ENCODE measurements at places on chromosomes 2 and 18. TPM values are rescaled to one million over a fixed set of nuclear protein-coding genes. Genes with fewer than 3 reads are reported as not detected.
A peak's percentile ranks its signal among the peaks of the same experiment; 100 is the strongest.

DNA sequence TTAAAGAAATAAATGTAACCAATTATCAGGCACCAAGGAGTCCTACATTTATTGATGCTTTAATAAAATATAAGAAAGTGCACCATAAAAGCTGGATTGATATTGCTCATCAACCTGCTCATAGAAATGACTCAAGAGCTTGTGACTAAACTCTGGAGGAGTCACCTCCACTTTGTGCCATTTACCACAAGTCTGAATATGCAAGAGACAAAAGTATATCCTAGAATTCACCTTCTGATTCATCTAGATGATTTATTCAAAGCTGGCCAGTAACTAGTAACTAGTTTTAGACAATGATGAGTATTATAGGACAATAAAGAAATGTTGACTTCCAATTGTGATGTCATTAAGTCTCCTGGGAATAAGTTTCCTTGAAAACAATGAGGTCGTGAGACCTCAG lies 146.0 kb upstream of the SOX11 start:
- DNase-seq, result peak; percentile 65

DNA sequence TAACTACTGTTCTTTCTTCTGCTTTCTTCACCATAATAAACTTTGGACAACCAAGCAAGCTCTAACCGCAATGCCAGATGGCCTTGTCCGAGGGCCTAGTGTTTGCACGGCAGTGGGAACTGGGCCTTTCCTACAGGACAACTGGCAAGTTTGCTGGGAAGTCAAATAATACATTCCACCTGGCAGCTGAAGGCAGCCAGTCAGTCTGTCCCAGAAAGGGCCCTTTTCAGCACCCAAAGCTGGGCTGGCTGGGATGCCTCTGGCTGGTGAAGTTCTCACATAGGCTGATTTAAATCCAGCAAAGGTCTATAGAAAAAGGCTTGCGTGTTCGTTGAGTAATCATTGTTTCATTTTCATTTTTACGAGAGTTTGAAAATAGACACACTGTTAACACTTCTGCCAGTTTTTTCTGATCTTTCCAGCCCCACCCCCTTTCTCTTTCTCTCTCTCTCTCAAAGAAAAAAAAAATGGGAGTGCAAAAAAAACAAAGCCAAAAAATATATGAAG lies 110.0 kb upstream of the EPAS1 start:
- no peak for DNase-seq

GRCh38 chr2:11404376-11405073 lies 60.1 kb upstream of the ROCK2 start:
- no peak for DNase-seq

GRCh38 chr2:137493261-137493660 lies 471.0 kb upstream of the HNMT start:
- DNase-seq, result no peak

- DNase-seq, result no peak
Measured at GRCh38 chr2:68907232-68907919, 36.2 kb upstream of the BMP10 start.

DNA sequence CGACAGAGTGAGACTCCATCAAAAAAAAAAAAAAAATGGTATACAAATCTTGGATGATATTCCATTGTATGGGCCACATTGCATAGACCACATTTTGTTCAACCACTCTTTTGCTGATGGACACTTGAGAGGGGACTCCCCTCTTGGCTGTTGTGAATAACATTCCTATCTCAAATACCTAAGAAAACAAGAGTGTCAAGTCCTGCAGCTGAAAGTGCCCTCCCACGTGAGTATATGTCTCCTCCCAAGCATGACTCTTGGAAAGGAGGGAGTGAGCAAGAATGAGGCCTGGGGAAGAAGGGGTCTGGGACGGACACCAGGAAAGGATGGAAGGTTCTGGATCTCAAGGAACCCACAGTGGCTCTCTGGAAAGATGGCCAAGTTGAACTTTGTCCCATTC lies 36.0 kb upstream of the NPAS2 start:
- peak; percentile 16 for DNase-seq

GRCh38 chr2:69514819-69515218 lies 77.6 kb upstream of the NFU1 start:
- no peak for DNase-seq

DNA sequence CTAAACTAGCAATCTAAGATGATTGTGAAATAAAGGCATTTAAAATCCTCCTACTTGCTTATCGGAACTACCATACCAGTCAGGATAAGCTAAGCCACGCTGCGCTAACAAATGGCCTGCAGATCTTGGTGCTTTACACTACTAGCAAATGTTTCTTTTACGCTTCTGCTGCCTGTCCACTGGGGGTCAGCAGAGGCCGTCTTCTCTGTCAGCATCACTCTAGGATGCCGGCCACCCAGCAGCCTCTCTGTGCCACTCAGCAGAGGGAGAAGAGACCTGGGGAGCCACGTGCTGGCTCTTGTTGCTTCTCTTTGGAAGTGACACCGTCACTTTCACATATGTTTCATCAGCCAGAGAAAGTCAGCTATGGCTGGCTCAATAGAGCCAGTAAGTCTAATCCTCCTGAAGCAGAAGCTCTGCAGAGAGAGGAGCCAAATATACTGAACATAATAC lies 36.6 kb downstream of the COPS8 start:
- peak; percentile 44 for DNase-seq

DNA sequence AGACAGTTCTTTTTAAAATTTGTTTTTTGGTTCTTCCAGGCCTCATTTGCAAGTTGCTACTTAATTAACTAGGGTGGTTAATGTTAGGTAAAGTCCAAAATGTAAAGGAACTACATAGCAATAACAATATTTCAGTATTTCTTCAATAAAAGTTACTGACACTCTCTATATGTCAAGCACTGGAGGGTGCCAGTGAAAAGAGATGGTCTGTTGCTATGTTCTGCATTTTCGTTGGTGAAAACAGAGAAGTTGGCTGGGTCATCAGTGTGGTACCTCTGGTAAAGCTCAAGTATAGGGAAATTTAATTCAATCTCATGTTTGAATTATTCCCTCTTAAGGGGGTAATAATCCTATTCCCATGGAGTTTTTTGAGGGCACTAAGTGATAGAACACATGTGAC lies 16.3 kb upstream of the SCN1A start:
- no peak for DNase-seq

The COLEC12 gene
- 1.8 TPM for total RNA-seq

The PPP1R1C gene
- total RNA-seq, result 2.1 TPM

The BMP10 gene
- total RNA-seq, result not detected

The DHRS9 gene
- not detected for total RNA-seq

All from kidney epithelial cell (primary cell).